Memory B cell (primary cell): ENCODE measurements at places on chromosomes 7 and 10.

- no peak for DNase-seq
Measured at GRCh38 chr7:8380130-8380529, 53.3 kb upstream of the NXPH1 start.

DNA sequence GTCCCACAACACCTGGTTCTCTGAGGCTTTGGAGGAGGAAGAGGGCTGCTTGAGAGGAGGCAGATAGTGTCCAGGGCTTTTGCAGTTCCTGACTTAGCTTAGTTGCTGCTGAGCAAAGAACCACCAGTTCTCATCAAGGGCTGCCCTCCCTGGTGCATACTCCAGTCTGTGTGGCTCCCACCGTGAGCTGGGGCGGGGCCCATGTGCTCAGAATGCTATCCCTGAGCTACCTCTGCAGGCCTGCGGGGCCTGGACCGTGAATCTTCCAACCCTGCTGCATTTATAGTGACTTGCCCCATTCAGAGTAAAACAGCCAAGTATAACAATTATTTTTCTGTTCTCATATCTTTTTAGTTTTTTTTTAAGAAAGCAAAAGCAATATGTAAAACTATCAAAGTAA is 49.2 kb downstream of the TACR2 start:
- no peak for DNase-seq

GRCh38 chr7:51706851-51707250 is 390.2 kb upstream of the COBL start:
- no peak for DNase-seq

- DNase-seq, result no peak
Measured at GRCh38 chr7:33887266-33887975, 17.9 kb upstream of the BMPER start.

DNA sequence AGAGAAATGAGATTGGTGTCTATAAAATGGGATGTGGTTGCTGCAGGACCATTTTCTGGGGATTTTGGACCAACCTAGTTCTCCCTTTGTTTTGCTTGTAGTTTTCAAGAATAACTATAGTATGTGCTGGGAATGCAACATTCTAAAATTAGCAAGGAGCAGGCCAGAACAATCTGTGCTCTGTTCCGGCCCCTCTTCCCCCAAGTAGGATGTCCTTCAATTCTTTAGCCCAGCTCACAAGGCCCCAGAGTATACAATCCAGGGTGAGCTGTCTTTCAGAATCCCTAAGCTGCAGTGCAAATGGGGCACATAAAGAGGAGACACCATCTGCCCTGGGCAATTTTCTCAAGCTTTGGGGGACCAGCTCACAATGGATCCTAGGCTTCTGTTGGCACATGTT is 809.1 kb downstream of the TNS3 start:
- DNase-seq, result no peak

DNA sequence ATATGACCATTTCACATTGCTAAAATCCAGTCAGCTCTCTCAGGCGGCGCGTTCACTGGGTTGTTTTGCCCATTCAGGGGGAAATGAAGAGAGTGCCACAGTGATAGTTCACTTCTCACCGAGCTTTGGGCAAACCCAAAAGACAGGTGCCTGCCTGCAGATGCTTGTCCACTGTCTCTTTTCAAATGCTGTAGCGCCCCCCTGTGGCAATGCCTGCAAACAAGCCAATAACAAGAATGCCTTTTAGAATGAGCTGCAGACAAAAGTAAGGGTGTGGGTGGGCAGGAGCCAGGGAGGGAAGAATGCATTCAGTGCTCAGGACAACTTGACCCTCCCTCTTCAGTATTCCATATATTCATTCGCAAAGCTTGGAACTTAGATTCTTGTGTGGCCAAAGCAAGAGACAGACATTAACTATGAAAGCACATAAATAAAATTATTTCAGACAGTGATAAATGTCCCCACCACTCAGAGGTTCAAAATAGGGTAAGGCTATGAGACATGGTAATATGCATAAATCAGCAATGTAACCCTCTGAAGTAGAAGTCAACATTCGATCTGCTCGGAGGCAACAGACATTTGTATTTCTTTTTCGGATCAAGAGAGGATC is 86.9 kb downstream of the JAZF1 start:
- DNase-seq, result peak; percentile 32

- no peak for DNase-seq
Measured at GRCh38 chr10:32065856-32066255, 9.6 kb upstream of the KIF5B start.

GRCh38 chr7:17239683-17240521 is 58.5 kb upstream of the AHR start:
- DNase-seq, result no peak

DNA sequence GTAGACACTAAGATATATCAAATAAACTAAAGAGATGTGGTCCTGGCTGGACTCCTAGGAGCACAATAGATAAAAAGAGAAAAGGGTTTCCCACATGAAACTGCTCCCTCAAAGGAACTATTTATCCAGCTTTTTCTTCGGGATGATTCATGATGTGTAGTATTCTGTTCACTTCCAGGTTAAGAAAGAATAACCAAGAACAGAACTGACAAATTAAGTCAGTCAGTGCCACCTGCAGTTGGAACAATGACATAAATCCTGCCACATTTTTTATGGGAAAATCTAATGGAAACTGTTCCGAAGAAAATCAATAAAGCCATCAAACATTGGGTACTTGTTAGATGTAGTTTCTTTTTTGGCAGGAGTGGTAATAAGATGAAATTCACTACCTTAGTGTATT is 87.1 kb downstream of the POLR1F start:
- DNase-seq, result no peak

DNA sequence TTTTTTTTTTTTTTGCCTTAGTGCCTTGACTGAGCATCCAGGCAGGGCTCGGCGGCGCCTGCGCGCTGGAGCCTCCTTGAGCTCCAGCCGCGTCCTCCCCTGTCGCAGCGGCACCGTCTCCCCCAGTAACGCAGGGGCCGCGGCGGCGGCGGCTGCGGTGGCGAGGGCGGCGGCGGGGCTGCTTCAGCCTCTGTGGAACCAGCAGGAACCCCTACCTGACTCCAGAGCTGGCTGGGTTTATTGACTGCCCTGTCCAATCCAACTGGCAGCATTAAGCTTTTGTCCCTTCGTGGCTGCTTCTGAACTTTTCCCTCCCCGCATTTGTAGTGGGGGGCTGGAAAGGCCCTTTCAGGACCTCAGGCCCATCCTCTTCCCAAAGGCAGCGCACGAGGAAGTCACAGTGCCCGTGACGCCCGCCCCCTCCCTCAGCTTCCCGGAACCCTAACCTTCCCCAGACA is at the start of gene GPR85:
TSS of gene GPR85 (minus strand) at position 397 of the 458 bp plus-strand sequence. CDS start 2,106 bp downstream, outside the sequence.
- DNase-seq, result peak; percentile 23

- no peak for DNase-seq
Measured at GRCh38 chr7:130554481-130554880, 62.6 kb downstream of the MEST start.

DNA sequence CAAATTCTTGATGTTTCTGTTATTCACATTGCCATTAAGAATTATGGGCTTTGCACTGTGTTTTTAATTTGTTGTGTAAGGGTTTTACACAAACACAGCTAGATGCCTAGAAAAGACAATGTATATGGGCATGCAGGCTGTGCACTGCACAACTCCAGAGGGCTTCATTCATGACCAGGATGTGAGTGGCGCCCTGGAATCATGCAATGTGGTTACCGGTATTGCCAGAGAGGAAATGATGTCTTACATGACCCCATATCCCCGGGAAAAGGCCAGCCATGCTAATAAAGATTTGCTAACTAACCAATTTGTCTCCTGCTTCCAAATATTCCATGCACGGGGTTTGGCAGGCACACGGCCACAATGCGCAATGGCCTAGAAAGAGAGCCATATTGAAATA is 16.9 kb downstream of the KCNMA1 start:
- no peak for DNase-seq

DNA sequence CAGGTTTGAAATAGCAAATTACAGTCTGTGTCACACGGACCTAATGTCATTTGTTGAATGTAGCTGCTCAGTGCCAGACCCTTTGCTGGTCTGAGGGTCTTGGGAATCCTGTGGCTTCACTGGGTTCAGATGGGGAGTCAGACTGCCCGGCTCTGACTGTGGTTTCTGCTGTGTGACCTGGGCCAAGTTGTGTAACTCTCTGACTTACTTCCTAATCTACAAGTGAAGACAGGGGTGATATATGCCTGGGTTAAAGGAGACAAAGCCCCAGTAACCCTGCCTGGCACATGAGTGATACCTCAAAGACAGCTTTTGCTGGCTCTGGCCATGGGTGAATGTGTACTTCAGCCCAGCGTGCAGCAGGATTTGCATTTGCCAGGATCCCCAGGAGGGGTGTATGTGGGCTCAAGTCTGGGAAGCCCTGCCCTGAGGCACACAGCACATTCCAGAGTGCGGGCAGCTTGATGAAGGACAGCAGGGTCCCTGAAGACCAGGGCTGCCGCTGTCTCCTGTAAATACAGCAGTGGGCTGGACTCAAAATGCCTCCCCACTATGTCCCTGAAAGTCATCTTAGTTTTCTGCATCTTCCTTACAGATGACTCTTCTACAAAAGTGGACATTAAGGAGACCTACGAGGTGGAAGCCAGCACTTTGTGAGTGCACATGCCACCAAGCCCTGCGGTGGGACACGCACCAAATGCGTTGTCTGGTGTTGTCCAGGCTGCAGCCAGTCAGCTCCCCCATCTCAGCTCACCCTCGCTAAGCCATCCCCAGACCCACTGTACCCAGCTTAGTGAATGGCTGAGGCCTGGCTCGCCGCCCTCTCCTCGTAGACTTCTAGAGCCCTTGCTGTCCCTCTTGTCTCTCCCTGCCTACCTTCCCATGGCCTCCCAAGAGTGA is 16.4 kb downstream of the NACAD start:
- DNase-seq, result no peak

- DNase-seq, result no peak
Measured at GRCh38 chr10:22805304-22805703, 90.9 kb upstream of the PIP4K2A start.

- DNase-seq, result no peak
Measured at GRCh38 chr7:116122972-116123595, 87.3 kb upstream of the TES start.

DNA sequence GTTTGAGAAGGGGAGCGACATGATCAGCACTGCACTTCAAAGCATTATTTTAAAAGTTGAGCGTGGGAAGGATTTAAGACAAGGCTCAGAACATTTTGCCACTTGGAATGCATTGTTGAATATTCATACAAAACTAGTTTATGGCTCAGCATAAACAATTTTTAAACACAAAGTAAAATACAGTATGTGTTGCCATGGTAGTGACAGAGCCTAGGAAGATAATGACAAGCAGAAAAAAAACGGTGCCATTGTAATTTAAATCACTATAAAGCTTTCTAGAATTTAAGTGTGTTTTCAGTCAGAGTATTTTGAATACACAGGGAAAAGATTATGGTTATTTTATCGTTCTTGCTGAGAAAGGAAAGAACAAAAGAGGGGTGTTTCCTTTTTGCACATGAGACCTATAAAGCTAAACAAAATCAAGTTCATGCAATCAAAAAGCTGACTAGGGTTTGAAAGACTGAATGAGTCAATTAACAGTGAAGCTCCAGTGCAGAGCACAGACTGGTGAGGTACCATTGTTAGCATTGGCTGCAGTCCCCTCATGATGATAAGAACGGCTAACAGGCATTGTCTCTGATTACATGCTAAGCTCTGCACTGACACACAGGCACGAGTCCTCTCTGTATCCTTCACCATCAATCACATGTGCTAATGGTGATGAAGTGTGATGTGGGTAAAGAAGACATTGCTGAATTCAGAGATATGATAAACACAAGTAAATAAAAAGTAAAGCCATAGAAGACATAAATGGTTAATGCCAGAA is 181.9 kb upstream of the VSTM2A start:
- DNase-seq, result no peak

DNA sequence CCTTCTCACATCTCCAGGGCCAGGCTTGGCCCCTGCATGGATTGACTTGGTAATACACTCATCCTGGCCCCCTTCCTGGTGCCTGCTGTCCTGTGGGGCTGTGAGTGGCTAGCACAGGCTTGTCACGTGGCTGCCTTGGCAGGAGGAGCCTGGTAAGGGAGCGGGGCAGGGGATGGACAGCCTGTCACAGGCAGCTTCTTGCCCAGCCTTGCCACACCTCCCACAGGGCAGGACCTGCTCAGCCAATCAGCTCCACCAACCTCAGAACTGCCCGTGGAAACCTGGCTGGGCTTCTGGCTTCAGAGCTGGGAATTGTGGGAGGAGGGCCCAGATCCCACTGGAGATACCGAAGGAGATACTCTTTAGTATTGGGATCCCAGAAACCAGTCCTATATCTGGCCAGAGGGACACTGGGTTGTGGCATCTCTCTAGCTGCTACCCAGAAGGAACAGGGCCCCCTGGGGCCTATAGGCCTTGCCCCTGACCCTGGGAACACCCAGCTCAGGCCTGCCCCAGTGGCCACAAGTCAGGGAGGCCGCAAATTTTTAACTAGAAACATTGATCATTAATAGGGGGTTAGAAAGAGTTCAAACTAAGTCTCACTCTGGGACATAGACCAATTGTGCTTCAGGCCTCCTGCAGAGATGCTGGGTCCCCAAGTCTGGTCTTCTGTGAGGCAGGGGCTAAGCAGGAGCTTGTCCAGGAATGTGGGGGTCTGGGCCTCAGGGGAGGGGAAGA is at the start of gene HOGA1:
TSS of gene HOGA1 (plus strand) at position 330 of the 738 bp plus-strand sequence. CDS start at position 645, 315 bp downstream.
- DNase-seq, result no peak

DNA sequence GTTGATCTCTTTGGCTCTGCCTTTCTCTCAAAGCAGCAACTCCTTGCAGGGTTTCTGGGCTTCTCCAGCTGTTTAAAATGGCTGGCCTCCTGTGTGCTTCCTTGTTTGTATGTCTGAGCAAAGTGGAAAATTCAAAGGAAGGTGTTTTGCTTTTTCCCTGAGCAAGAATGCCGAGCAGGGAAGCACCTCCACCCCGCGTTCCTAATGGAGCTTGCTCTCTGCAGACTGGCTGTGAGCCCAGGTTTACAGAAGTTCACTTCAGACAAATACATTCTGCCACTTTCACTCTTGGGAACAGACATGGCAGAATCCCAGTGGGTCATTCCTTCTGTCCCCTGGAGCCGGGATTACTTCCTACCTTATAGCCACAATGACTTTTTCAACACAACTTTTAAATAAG is 181.8 kb upstream of the AGK start:
- DNase-seq, result no peak

GRCh38 chr7:13952921-13953320 is 36.5 kb downstream of the ETV1 start:
- DNase-seq, result no peak

GRCh38 chr7:35716038-35716803 is 21.3 kb upstream of the HERPUD2 start:
- DNase-seq, result no peak

DNA sequence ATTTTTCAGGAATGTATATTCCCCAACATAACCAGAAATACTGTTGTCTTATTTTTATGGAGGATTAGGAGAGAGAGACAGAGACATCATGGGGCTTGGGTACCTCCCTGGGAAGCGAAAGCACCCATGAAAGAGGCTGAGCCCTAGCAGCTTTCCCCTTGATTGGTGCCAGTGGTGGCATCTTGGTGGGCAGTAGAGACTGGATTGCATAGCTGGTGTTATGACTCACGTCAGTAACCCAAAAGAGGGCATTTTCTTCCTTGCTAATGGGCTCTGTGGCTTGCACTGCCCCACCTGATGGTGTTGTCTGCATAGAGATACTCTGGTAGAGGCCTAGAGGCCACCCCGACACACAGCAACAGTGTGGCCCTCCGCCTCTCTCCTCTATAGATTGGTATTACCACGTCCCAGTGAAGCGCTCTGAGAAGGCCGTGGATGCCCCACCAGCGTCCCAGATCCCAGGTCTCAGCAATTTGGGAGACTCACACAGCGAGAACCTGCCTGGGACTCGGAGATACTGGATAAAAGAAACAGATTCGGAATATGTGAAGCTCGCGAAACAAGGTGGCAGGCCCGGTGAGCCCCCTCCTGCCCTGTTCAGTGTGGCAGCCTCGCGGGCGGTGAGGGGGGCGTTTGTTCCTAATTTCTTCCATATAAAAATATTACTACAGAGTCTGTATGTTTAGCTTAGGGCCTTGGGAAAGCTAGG is 5.8 kb downstream of the C7orf57 start:
- DNase-seq, result no peak

- DNase-seq, result peak; percentile 46
Measured at GRCh38 chr7:47937065-47937687, 11.1 kb downstream of the PKD1L1 start.
